Stimulated activated CD8-positive, alpha-beta memory T cell treated with anti-CD3 and anti-CD28 coated beads, Interleukin-4, amount 100 ng/mL, for 1 hour (primary cell): ENCODE measurements at places on chromosomes 2 and 18.

DNA sequence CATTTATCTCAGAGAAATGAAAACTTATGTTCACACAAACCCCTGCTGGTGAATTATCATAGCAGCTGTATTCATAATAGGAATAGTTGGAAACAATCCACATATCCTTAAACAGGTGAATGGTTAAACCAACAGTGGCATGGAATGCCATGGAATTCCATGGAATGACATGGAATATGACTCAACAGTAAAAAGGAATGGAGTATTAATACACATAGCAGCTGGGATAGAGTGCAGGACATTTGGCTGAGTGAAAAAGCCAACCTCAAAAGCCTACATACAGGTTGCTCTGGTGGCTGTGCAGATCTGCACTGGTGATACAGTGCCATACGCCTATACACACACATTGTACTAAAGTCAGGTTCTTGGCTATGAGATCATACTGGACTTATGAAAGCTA is 69.5 kb downstream of the FAM168B start:
- DNase-seq: no peak

DNA sequence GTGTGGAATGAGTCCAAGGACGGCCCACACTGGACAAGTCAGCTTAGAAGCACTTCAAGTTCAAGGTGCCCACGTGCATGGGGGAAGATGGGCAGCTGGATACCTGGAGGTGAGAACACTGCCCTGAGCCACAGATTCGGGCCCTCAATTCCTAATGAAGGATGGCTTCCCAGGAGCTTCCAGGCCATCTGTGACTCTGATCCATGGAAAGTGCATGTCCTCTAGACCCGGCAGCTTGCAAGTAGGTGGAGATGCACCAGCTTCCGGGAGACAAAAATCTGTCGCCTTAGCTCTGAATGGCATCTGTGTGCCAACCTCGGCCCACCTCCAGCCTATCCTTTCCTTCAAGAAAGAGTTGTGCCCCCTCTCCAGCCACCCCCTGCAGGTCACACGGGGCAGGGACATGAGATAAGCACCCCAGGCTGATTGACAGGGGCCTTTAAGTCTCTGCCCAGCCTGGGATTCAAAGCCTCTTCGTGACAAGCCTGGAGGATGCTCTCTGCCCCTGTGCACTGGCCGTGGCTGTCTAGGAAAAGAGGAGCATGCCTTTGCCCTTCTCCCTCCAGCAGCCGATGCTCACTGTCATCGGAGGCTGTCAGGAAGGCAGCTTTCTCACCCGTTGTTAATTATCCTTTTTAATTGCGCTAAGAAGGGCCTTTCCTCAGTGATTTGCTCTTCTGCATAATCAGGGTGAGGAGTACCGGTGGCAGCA is 65.5 kb downstream of the BIN1 start:
- DNase-seq: no peak

- no peak for DNase-seq
Observed at GRCh38 chr2:64586883-64587481, 62.9 kb downstream of the AFTPH start.

DNA sequence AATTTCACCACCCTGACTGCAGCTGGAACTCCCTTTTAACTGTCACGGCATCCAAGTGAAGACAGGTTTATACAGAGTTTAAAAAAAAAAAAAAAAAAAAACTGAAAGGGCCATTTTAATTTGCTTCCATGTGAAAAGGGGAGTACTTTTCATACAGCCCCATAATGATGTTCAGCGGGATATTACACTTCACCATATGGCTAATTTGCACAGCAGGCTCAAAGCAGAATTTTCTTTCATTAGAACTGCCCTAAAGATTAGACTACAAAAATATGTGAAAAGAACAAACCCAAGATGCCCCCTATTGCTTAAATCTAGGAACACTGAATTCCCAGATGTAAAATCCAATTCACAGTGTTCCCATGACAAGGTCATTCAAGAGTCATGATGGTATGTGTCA is 301.8 kb downstream of the EXOC6B start:
- no peak for DNase-seq

GRCh38 chr2:206739271-206739670 is 21.1 kb upstream of the DYTN start:
- DNase-seq: no peak

DNA sequence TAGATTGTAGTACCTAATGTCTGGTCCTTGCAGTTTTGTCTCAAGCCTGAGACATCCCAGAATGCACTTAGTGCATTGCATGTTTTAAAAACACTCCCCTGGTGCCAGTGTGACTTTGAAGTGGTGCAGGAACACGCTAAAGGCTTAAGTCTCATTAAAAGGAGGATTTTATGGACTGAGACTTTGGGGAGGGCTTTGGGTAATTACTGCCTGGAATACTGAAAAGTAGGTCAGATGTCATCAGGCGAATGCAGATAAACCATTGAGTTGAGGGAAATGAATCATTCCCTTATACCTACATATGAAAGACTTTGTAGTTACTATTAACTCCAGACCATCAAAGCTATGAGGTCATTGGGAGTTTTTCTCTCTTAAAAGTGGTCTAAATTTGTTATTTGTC is 3.0 kb upstream of the OSBPL1A start:
- DNase-seq: no peak

- no peak for DNase-seq
Observed at GRCh38 chr2:98598781-98599428, 9.4 kb downstream of the COA5 start.

GRCh38 chr2:150282771-150283371 is 204.6 kb downstream of the RND3 start:
- no peak for DNase-seq

DNA sequence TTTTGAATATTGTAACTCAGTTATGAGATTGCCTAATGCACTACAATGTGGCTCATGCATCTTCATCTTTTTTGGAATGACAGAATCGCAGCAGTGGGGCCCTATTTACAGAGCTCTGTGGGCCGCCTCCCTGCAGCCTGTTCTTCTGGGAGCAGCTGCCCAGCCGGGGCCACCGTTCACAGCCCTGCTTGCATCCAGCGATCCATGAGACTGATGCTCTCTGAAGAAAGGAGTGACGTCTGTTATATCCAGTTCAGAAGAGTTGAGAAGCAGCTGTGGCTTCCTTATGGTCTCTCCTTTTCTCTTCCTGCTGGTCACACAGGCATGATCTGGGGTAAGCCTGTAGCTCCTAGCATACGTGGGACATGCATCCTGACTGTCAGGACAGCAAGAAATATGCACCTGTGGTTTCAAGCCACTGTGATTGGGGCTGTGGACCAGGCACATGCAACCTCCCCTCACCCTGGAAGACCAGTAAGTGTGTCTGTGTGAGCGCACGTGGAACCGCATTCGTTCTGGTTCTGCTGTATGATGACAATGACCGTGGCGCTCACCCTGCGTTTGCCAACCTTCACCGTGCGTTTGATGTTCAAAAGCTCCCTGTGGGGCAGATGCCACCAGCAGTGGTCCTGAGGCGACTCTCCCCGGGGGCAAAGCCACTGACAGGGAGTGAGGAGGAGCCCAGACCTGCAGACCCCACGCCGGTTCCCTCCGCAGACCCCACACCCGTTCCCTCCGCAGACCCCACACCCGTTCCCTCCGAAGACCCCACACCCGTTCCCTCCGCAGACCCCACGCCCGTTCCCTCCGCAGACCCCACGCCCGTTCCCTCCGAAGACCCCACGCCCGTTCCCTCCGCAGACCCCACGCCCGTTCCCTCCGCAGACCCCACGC is 189.8 kb downstream of the TMEM18 start:
- no peak for DNase-seq

DNA sequence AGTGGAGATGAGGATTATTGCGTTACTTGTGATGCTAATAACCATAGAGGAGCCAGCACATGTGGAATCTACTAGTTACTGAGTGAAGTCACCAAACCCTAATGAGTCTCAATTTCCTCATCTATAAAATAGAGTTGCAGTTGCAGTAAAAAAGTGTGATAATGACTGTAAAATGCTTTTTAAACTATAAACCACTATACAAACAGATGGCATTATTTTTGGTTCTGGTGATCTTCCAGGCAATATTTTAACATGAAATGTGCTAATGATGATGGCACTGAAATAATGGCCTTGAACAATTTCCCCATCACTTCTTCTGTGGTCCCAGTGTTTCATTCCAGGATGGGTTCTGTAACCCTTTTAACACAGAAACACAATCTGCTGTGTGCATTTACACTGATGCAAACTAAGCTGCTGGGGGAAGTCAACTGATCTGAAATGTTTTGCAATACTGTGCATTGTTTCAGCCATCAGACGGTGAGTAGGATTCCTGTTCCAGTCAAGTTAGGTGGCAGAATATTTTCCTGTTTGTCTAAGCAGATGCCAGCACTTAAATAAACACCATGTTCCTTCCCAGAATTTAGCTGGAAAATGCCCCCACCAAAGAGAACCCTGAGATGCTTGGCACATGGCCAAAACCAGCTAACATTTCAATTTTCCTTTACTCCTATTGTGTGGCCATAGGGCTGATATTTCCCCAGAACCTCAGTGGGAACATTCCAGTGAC is 52.6 kb downstream of the TACR1 start:
- no peak for DNase-seq

- DNase-seq: no peak
Observed at GRCh38 chr2:104851291-104852089, 2.4 kb upstream of the POU3F3 start.

- DNase-seq: no peak
Observed at GRCh38 chr18:73924836-73925235, 222.8 kb downstream of the FBXO15 start.

DNA sequence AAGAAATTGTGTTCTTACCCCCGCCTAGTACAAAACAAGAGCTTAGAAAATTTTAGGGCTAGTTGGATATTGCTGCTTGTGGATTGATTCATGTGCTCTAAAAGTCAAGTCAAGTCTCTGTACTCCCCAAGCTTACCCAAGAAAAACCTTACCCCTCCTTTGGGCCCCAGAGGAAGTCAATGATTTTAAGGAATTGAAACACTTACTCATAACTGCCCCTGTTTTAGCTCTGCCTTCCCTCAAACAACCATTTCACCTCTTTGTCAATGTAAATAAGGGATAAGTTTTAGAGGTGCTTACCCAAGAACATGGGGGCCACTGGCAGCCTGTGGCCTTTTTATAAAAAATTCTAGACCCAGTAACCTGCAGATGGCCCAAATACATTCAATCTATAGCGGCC is 136.6 kb upstream of the RMP24 start:
- DNase-seq: no peak

DNA sequence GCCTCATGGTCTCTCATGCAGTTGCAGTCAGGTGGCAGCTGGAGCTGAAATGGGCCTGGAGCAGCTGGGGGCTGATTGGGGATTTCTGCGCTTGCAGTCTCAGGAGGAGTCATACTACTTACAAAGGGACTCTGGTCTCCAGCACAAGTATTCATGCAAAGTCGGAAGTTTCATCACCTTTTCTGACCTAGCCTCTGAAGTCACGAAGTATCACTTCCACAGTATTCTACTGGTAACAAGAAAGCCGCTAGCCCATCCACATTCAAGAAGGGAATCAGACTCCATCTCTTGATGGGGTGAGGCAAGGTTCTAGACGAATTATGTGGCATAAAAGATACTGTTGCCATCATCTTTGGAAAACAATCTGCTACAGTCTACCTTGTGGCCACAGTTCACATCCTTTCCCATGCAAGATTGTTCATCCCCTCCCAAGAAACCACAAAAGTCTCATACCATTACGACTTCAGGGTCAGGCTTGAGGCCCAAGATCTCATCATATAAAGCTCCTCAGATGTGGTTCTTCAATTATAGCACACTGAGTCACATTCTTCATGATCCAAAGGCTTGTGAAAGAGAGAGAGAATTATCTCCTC is 95.3 kb downstream of the SMC6 start:
- no peak for DNase-seq

DNA sequence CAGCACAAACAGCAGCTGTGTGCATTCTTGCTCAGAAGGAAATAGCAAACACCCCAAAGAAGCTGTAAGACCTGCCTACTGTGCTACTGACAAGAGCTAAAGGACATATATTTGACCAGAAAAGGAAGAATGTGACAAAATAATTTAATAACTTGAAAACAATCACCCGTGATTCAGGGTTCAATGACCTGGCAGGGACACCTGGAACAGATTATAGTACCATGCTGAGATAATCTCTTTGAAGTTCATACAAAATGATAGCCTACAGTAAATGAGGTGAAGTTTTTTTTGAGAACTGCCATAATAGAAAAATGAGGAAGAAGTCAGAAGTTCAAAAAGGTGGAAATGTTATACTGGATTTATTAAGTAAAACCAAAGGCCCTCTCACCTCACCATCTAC is 324.8 kb upstream of the GULP1 start:
- DNase-seq: no peak

DNA sequence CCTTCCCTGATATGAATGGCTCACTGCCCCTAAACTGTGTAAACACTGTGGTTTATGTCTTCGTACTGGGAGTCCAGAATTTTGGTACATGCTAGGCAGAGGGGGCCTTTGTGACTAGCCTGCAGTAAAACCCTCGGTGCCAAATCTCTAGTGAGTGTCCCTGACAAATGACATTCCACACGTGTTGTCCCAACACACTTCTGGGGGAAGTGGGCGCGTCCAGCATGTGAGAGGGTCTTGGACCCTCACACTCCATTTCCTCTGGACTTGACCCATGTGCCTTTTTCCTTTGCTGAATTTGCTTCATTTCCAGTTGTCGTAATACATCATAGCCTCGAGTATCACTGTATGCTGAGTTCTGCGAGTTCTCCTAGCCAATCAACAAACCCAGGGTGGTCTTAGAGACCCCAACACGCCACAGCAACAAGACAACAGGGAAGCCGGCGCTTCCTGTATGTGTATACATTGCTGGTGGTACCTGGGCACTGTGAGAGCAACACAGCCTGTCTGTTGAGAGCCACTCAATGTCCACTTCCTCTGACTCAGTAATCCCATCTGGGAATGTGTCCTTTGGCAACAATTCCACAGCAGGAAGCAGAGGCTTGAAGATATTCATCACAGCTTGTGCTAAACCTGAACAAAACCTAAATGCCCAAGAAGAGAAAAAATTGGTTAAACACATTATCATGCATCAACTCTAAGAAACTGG is 26.9 kb upstream of the SLC66A3 start:
- no peak for DNase-seq

GRCh38 chr2:176079285-176079830 is 4.4 kb downstream of the EVX2 start:
- no peak for DNase-seq

DNA sequence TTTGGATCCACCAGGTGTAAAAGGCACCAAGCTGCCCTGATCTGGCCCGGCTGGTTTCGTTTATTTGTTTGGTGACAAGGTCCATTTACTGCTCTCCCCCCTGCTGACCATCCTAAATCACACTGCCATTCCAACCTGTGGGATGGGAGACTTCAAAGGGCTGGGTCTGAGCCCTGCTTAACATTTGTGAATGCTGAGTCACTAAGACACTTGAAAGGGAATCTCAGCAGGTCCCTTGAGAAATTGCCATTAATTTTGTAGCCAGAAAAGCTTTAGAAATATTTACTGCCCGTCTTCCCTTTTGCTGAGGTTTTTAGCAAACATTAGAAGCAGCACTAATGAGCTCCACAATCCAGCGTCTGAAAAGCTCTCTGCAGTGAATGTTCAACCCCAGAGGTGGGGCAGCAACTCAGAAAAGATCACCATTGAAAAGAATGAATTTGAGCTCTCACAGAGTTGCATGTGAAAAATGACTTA is 133.8 kb downstream of the ARL4C start:
- no peak for DNase-seq

- DNase-seq: no peak
Observed at GRCh38 chr18:67586101-67586500, 69.6 kb upstream of the DSEL start.
